ENCODE measurements at places on chromosomes 13 and 19.

GRCh38 chr13:101346161-101346560, 70.1 kb downstream of the NALCN start:
- no peak for DNase-seq

DNA sequence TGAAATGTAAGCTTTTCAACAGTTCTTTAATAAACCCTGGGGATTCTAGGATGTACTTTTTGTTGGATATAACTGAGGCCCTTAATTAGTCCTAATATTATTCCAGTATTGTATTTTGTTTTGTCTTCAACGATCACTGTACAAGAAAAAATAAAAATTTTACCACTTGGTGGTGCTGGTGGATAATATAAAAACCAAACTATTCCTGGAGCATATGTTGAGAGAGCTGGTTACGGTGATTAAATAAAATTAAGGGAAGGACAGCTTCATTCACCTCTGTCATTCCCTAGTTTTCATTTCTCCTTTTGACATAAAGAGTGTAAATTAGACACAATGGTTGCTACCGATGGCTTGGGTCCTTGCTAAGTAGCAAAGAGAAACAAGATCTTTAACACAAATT, 598.6 kb upstream of the PCDH20 start:
- no peak for DNase-seq

DNA sequence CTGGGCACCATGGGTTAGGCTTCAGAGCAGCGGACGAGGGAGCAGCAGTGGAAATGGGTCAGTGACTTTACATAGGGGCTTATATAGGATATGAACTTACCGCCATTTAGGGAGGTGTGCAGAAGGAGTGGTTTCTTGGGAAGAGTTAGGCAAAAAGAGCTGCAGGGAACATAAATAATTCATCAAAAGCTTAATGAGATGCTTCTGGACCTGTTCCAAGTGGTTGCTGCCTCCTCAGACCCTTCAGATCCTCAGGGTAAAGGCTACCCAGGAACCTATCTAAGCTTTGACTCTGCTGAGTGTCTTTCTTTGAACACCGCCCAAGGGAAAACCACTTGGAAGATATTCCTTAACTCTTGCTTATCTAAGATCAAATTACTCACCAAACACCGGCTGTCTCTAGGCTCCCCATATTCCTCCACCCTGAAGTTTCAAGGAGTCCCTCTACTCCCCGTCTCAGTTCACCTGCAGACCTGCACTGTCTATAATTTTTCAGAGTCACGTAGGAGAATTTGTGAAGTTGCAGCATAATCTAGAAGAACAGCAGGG, at the start of gene IGFL4:
IGFL4 (minus strand) TSS at position 51 of the 549 bp plus-strand sequence; CDS start at position 11, 40 bp downstream.
- DNase-seq, result no peak

DNA sequence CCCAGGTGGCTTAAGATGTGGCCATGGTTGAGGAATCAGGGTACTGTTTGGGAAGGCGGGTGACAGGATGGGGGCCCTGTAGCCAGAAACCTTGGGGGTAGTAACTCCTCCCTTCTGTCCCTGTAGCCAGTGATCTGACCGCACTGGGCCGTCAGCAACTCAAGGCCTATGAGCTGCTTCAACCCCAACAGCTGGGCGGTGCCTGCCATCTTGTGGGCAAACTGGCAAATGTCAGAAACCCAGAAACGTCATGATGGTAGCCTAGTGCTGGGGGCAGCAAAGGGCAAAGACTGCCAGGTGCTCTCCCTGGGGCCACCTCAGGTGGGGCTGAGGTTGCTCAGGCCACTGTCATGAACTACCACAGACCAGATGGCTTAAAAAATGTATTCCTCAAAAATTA, 3.5 kb downstream of the COPE start:
- DNase-seq, result peak; percentile 36

DNA sequence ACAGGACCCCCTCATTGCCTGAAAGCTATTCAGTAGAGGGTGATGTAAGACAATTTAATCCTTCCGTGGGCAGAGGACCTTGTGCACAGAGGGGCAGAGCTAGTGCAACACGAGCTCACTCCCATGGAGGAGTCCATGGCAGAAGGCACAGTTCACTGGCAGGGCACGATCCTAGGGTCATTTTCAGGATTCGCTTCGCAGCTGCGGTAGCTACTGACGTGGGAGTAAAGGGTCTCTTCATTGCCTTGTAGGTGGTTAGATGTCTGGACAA, 207.8 kb downstream of the FOXO1 start:
- no peak for DNase-seq

DNA sequence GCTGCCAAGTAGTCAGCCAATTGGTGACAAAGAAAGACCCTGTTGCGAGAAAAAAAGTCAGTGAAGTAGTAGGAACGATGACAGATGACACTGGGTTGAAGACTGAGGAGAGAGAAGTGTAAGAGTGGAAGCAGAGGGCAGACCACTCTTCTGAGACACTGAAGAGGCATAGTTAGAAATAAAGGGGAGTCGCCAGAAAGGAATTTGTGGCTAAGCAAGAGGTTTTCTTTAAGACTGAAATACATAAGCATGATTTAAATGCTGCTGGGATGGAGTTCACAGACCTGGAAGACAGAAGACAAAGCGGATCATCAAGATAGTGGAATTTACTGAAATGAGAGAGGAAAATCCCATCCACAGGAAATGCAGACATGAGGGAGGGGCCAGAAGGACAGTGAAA, 56.2 kb upstream of the USPL1 start:
- no peak for DNase-seq

DNA sequence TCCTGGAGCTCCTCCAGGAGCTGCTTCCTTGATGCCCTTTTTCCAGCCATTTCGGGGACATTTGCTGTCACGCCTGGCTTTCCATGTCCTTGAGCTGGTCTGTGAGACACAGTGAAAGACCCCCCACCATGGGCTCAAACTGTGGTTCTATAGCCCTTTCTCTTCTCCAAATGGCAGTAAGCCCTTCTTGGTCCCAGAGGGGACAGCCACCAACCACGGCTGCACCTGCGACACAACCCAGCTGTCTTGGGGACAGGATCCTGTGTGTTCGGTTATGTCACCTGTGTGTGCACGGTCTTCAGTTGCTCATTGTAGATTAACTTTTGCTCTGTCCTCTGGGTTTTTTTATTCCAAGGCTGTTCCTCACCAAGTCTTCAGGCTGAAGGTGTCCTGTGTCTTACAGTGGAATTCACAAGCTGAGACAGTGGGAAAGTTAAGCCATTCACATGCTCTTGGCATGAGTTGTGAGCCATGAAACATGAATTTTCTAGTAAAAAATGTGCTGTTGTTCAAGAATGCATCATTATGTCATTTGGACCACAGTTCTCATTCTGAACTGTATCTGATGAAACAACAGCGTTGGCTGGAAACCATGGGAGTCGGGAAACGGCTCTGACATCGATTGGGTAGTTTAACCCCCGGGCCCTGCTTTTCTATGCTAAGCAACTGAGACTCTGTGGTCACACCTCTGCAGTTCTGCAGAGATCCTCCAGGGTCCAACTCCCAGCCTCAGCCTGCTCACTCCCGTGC, 129.5 kb upstream of the MCF2L start:
- no peak for DNase-seq

GRCh38 chr13:40490086-40490758, 176.2 kb downstream of the FOXO1 start:
- DNase-seq, result peak; percentile 52

DNA sequence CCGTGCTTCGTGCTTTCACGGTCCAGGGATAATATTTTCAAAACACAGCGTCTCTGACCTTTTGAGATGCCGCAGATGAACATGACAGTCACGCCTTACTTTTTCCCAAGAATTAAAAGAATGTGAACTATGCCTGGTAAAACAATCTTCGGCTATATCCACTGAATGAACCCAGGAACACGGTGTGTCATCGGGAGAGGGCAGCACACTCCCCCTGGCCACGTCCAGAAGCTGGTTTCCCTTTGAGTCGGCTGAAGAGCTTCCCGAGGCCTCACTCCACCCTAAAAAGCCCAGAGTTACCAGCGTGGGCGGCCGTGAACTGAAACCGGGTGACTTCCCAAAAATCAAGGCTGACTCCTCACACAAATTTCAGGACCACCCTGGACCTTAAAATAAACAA, 22.9 kb upstream of the SHISA2 start:
- DNase-seq, result no peak

- DNase-seq, result no peak
These were observed 8.8 kb upstream of the GIPR start for GRCh38 chr19:45659096-45659729.

DNA sequence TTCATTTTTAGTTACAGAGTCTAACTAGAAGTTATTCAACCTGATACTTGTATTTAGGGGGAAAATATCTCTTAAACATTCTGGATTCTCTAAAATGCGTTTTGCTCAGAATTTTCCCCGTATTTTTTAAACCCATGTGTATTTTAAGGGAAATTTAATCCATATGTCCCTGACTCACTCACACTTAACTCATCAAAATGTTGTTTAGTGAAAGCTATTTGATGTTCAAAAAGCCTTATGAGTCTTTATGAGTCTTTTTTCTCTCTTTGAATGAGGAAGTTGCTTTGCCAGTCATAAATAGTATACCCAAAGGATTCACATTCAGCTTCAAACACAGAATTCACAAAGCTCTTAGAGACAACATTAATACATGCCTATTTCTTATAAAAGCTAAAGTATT, 16.4 kb downstream of the MAB21L1 start:
- DNase-seq, result no peak

DNA sequence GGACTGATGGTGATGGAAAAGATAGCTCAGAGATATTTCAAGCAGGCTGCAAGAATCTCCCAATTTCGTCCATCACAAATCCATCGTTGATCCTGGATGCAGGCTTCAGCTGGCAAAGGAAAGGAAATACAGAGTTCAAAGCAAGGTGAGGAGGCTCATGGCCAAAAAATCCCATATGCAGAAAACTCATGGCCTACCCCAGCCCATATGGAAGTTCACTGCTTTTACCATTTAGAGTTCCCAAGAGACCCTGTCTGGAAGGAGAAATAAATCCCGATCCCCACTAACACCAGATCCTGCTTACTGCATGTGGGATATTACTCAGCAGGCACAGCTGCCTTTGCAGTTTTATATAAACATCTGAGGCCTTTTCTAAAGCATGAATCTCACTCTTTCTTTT, 412.9 kb upstream of the SPRY2 start:
- no peak for DNase-seq

GRCh38 chr19:30565636-30566035, 193.5 kb downstream of the ZNF536 start:
- DNase-seq, result no peak

DNA sequence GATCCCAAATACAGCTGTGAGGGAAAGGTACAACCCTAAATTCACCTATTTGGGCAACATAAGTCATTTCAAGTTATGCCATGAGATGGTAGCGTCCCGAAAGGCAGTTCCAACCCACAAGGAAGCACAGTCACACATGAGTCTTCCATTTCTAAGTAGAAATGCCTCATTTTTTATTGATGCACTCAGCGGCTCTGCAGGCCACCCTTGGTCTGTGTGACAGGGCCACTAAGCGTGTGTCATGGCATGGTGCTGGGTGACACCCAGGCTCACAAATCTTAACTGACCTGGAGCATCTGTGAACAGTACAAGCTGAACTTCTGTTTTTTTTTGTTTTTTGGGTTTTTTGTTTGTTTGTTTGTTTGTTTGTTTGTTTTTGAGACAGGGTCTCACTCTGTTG, 15.1 kb downstream of the RAB20 start:
- no peak for DNase-seq

DNA sequence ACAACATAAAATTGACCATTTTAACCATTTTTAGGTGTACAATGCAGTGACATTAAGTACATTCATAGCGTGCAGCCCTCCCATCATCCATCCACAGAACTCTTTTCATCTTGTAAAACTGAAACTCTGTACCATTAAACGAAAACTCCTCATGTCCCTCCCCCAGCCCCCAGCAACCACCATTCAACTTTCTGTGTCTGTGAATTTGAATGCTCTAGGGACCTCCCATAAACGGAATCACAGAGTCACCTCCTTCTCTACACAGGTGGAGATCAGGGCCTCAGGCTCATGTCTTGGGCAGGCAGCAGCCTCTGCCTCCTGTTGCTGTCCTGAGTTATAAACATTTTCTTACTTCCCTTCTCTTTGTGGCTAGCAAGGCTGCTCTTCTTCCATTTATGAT, 7.3 kb upstream of the CCNE1 start:
- DNase-seq, result no peak

- DNase-seq, result no peak
These were observed 1.5 kb upstream of the CGB7 start for GRCh38 chr19:49059053-49059452.

DNA sequence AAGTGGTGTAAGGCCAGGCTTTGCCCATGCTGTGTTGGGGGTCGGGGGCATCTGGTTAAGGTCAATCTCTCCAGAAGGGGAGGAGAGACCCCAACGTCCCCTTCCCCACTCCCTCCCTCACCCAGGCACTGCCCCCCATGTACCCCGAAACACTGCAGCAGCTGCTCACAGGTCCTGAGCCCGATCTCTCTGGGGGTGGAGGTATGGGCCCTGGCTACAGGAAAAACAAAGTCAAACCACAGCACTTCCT, 10.2 kb downstream of the CAPN12 start:
- DNase-seq, result no peak

DNA sequence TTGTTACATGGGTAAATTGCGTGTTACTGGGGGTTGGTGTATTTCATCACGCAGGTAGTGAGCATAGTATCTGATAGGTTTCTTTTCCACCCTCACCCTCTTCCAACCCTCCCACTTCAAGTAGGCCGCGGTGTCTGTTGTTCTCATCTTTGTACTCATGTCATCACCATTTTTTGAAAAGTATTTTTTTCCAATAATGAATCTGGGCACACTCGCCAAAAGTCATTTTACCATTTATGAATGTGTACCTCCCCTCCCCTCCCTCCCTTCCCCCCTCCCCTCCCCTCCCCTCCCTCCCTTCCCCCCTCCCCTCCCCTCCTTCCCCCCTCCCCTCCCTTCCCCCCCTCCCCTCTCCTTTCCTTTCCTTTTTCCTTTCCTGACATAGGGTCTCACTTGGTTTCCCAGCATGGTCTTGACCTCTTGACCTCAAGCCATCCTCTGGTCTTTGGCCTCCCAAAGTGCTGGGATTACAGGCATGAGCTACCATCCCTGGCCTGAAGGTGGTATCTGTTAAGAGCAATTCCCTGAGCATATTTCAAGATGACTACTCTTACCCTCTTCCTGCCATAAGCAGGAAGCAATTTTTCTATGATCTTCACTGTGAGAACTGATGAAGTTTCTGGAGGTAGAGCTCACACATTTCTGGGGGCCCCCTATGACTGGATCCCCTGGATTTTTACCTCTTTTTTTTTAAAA, 15.7 kb downstream of the ZNF627 start:
- DNase-seq, result no peak

GRCh38 chr19:31278555-31279435, 70.4 kb downstream of the TSHZ3 start:
- no peak for DNase-seq

DNA sequence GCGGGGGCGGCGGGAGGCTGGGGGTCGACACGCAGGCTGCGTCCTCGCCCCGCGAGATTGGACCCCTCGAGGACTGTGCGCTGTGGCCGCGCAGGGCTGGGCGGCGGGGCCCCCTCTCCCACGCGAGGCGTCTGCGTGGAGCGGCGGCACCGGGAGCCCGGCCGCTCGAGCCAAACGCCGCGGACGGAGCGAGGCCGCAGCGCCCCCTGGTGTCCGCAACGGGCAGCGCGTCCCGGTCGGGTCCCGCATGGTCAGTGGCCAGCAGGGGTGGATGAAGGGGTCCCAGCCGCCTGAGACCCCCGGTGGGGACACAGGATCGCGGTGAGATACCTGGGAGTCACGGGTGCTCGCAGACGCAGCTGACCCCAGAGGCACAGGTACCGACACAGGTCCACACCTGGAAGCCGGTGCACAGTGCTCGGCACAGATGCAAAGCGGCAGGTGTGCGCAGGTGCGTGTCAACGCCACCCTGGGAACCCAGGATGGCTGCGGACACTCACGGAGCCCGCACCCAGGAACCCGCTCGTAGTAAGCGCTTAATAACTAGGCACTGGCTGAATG, 2.1 kb upstream of the CIRBP start:
- DNase-seq, result peak; percentile 64

- DNase-seq, result peak; percentile 91
These were observed 36.9 kb downstream of the ARRDC2 start for GRCh38 chr19:18044825-18045304.
